ENCODE measurements at places on chromosomes 4 and X.

- no peak for ATAC-seq
Measured at GRCh38 chr4:184397516-184398163, 76.7 kb downstream of the IRF2 start.

DNA sequence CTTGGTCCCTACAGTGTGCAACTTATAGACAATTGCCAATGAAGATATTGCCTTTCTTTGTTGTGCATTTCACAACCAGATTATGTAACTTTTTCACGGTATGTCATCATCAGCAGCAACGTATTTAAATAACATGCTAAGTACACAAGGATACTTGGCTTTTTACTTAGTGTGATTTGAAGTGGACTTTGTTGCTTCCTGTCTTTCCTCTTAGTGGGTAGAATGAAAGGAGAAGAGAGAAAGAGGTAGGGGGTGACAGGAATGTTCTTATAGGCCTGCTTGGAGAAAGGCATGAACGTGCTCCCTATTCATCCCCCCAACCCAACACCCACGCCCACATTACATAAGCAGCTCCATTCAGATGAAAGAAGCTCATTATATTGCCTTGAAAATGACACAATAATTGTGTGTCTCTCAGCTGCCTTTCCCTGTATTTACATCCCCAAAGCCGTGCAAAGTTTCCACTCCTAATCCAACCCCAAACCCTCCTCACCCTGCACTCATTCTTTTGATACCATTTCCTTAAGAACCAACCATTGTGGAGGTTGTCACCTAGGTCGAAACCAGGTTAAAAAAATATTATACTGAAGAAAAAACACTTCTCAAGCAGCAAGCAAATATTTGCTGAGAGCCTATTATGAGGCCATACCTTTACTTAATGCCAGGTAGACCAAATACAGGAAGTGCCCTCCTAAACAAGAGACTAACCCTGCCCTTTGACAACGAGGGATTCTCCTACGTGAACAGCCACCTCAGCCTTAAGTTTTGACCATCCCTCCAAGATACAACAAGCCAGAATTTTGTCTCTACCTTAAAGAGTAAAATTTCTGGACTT lies 25.2 kb upstream of the GK start:
- ATAC-seq: no peak

DNA sequence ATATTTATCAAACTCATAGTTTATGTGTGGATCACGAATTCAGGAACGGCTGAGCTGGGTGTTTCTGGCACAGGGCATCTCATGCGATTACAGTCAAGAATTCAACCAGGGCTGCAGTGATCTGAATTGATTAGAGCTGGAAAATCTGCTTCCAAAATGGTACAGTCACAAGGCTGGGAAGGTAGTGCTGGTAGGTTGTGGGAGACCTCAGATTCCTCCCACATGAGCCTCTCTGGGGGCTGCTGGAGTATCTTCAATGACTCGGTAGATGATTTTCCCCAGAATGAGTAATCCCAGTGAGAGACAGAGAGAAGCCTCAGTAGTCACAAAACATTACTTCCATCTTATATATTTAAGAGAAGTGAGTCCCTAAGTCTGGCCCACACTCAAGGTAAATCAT lies 36.2 kb upstream of the PRDX4 start:
- ATAC-seq: no peak

DNA sequence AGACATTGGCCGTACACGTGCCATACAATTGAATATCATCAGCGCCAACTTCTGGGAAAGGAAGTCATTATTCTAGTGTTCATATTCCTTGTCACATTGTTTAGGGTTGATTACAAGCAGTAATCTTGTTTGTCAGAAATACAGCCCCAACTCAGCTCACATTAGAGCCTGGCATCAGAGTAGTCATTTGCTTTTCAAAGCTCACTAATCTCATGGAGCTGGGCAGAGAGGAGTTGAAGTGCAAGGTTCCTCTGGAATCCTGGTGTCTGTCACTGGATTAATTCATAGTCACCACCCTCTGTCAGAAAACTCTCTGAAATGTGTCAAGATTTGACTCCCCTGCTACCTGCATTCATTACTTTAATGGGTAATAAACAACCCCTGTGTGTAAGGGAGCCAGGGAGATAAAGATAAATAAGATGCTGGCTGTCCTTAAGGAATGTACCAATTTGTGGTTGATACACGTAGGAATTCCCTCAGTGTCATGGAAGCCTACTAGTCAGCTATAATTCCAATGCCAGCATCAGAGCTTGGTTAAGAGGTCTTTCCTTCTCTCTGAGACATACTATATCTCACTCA lies 43.7 kb upstream of the S100G start:
- ATAC-seq: no peak

- ATAC-seq: no peak
Measured at GRCh38 chr4:184473499-184474262, 669 bp downstream of the IRF2 start.

GRCh38 chr4:99447079-99447478 lies 11.9 kb upstream of the ADH7 start:
- ATAC-seq: no peak

DNA sequence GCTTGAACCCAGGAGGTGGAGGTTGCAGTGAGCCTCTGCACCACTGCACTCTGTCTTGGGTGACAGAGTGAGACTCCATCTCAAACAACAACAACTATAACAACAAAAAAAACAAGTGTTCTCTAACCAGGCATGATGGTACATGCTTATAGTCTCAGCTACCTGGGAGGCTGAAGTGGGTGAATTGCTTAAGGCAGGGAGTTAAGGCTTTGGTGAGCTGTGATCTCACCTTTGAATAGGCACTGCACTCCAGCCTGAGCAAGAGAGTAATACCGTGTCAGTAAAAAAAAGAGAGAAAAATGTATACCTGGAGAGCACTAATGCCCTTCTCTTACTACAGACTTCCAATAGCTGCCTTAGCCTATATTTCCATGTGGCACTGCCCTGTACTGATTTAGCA lies 18.9 kb upstream of the USP9X start:
- no peak for ATAC-seq

- ATAC-seq: no peak
Measured at GRCh38 chr4:109701566-109702410, 1.5 kb downstream of the CASP6 start.

DNA sequence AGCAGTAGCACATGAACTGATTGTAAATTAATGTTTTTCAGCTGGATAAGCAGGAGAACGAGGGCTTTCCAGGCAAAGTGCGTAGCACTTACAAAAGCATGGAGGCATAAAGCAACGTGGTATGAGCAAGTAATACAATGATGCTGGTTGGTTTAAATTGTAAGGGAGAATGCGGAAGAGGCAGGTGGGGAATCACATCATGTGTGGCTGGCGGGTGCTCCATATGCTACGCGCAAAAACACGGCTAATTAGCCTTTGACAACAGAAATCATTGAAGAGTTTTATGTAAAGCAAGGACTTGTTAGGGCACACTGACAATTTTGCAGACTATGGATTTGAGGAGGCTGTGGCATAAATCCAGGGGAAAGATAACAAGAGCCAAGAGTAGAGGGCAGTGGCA lies 14.6 kb downstream of the SYTL4 start:
- no peak for ATAC-seq

GRCh38 chr4:92091335-92091734 lies 212.4 kb upstream of the GRID2 start:
- ATAC-seq: no peak

- ATAC-seq: peak; percentile 67
Measured at GRCh38 chrX:110852180-110852579, 56.6 kb upstream of the CHRDL1 start.

DNA sequence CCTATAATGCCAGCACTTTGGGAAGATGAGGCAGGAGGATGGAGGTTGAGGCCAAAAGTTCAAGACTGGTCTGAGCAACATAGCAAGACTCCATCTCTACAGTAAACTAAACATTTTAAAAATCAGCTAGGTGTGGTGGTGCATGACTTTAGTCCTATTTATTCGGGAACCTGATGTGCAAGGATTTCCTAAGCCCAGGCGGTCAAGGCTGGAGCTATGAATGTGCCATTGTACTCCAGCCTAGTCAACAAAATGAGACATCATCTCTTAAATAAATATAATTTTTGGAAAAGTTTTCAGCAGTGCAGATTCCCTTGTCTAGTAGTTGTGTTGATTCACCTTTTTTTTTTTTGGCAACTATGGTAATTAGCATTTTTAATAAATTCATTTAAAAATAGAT lies 928.7 kb upstream of the PRKX start:
- ATAC-seq: no peak

DNA sequence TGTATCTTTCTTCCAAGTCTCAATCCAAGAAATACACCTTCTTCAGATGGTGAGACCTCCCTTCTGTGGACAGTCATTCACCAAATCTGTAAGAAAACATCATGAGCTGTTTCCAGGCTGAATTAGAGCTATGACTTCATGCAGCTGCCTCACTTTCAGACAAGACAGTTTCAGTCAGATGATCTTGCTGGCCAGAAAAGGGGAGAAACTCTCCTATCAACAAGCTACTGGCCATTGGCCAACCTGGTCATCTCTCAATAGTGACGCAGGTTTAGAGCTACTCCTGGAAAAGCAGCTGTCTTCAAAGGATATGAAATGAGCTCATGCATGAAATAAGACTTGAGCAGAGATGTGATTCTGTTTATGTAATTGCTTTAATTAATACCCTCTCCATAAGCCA lies 69.6 kb upstream of the NDP start:
- ATAC-seq: no peak

DNA sequence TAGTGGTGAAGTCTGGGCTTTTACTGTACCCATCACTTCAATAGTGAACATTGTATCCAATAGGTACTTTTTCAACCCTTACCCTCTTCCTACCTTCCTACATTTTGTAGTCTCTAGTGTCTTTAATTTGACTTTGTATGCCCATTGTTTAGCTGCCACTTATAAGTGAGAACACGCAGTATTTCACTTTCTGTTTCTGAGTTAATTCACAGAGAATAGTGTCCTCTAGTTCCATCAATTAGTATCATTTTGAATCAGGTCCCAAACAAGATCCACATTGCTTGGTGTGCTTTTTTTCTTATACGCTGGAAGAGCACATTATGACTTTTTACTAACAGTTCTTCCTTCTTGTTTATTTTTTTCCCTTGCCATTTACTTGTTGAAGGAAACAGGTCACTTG lies 176.0 kb upstream of the WDFY3 start:
- no peak for ATAC-seq

DNA sequence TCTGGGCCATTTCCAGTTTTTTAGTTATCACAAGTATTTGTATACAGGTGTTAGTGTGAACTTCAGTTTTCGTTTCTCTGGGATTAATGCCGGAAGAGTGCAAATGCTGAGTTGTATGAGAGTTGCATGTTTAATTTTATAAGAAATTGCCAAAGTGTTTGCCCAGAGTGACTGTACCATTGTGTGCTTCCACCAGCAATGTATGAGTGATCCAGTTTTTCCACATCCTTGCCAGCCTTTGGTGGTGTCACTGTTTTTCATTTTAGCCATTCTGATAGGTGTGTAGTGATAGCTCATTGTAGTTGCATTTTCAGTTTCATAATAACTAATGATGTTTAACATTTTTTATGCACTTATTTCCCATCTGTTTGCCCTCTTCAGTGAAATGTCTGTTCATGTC lies 18.4 kb downstream of the PLS3 start:
- ATAC-seq: no peak

- no peak for ATAC-seq
Measured at GRCh38 chr4:58649226-58649625, 1539.0 kb upstream of the IGFBP7 start.

DNA sequence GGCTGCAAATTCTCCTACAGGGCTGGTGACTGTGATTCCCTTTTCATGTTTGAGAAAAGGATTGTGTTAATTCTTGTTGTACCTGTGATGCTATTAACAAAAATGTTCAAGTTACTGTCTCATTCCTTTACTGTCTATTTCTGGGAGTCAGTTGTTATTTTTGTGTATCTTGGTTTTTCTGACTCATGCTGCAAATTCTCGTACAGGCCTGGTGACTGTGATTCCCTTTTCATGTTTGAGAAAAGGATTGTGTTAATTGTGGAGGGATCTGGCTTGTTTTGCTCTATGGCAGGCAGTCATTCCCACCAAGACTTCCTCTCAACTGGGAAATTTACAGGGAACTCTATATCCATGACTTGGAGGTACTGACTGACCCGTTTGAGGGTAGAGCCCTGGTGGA lies 693.4 kb upstream of the INTU start:
- ATAC-seq: peak; percentile 86

DNA sequence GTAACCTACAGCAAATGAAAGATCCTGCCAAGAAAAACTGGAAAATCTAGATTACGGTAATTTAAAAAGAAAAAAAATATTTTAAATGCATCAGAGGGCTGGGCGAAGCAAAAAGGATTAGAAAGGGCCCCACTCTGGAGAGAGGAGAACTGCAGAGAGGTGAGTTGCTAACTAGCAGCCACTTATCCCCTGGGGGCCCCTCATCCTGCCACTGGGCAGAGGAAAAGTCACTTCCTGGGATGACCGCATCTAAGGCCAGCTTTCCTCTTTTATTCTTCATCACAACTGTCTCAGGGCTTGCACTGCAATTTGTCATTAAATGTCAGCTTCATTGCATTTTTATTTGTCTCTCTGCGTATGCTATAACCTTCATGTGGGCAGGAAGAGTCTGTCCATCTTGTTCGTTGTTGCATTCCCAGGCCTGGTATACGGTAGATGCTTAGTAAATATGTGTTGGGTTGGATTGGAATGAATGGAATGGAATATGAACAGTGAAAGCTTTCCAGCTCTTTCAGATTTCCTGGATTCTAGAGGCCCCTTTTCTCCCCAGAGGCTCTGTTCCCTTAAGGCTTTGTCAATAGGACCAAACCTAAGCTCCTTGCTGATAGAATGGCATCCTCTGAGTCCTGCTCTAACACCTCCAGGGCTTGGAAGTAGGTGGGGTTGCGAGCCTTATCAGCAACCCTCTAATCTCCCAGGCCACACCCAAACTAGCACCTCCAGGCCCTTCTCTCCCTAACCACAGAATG lies 58.9 kb downstream of the TLR10 start:
- no peak for ATAC-seq

- ATAC-seq: no peak
Measured at GRCh38 chrX:12548746-12549145, 242.5 kb upstream of the PRPS2 start.

GRCh38 chr4:113028074-113028473 lies 21.4 kb upstream of the ANK2 start:
- ATAC-seq: no peak

- ATAC-seq: no peak
Measured at GRCh38 chrX:9532349-9532748, 67.5 kb downstream of the TBL1X start.

DNA sequence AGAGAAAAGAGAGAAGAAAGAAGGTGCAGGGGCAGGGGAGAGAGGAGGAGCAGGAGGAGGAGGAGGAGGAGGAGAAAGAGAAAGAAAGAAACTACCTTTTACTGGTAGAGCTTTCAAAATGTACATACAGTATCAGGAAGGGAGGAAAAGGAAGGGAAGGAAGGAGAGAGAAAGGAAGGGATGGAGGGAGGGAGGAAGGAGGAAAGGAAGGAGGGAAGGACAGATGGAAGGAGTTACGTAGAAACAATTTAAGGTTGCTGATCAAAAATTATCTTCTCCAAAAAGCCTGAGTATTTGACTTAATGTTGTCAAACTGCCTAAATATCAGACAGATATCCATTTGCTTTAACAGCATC lies 13.4 kb downstream of the TBC1D9 start:
- peak; percentile 12 for ATAC-seq

DNA sequence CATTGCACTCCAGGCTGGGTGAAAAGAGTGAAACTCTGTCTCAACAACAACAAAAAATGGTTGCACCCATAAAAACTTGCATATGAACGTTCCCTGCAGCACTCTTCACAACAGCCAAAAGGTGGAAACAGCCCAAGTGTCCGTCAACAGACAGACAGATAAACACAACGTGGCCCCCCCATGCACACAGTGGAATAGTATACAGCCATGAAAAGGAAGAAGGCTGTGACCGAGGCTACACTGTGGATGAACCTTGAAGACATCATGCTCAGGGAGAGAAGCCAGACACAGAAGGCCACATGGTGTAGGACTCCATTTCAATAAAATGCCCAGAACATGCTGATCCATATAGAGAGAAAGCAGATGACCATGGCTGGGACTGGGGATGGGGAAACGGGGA lies 33.5 kb upstream of the ASMTL start:
- no peak for ATAC-seq
